ENCODE measurements at places on chromosomes 12 and 14.

DNA sequence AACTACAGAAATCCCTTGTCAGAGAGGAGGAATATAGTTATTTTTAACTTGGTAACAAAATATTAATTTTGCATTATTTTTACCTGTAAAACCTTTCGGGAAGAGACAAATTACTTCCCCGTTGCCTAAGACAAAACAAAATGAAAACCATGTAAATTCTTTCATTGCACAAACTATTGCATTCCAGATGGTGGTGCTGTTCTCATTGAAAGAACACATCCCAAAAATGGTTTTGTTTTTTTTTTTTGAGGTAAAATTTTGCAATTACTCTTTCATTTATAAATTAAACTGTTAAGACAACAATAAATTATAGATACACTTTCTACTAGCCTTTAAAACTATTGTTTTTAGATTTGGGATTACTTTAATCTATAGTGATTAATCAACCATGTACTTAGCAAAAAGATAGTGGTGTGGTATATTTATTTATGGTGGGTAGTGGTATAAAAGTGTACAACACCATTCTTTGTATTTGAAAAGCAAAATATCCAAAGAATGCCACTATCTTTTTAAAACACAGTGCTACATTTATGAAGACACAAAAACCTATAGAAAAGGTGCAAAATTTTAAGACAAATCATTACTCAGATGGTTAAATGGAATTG is 115.5 kb downstream of the SLC38A1 start:
- no peak for DNase-seq

DNA sequence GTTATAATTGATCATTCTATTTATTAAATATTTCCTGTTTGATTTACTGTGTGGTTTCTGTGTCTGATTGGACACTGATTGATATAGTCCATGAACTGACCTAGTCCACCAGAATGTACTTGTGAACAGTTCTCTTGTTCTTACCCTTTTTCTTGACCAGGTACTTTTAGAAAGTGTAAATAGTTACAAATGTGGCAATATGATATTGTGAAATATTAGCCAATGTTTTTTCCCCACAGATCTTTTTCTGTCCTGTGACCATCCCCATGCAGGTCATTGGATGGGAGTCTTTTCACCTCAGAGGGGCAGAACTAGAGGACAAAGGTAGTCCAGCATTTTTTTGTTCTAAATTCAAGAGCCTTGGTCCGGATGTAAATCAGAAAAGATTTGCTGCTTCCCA is 8.3 kb upstream of the CRY1 start:
- no peak for DNase-seq

- DNase-seq, result no peak
These were observed 386 bp downstream of the LIN52 start for GRCh38 chr14:74085047-74085637.

- no peak for DNase-seq
These were observed 112.2 kb upstream of the FKBP4 start for GRCh38 chr12:2682296-2683251.

GRCh38 chr12:48988030-48988649 is 10.0 kb downstream of the WNT1 start:
- DNase-seq, result peak; percentile 52

GRCh38 chr12:126538888-126539287 is 1473.7 kb downstream of the AACS start:
- no peak for DNase-seq

DNA sequence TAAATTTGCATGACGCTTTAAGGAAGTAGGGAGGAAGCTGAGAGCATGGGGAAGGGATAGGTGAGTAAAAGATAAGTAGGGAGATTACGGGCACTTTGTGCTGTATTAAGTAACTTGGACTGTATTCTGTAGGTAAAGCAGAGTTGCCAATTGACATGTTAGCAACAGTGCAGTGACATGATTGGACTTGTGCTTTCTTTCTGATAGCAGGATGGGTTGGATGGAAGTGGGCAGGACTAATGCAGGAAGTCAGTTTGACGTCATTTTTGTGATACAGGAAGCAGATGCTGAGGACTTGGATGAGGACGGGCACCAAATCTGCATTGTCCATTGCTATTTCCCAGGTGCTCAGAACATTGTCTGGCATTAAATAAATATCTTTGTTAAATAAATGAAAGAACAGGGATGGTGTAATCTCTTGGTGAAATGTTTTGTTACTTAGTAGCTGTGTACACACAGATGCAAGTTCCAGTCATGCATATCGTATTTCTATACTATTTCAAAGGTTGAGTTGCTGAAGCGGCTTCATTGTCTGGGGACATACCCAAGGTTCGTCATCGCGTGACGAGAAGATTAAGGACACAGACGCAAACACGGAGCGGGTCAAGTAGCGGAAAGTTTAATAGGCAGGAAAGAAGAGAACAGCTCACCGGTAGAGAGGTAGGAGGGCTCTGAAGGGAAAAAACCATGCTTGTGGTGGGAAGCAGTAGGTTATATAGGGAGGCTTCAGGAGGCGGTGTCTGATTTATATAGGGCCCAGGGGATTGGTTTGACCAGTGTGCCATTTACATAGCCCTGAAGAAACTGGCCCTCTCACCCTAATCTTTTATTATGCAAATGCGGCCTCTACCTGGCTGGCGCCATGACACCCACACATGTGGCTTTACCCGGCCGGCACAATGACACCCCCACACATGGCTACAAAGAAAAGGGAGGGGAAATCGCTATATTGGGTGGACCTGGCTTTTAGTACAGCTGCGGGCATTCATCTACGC is 30.7 kb downstream of the GUCY2C start:
- no peak for DNase-seq

- DNase-seq, result no peak
These were observed 178.8 kb upstream of the FRMD6 start for GRCh38 chr14:51472881-51473280.

GRCh38 chr12:33988913-33989312 is 33.4 kb upstream of the ALG10 start:
- DNase-seq, result no peak

GRCh38 chr14:91220581-91221000 is 23.9 kb downstream of the GPR68 start:
- DNase-seq, result no peak

DNA sequence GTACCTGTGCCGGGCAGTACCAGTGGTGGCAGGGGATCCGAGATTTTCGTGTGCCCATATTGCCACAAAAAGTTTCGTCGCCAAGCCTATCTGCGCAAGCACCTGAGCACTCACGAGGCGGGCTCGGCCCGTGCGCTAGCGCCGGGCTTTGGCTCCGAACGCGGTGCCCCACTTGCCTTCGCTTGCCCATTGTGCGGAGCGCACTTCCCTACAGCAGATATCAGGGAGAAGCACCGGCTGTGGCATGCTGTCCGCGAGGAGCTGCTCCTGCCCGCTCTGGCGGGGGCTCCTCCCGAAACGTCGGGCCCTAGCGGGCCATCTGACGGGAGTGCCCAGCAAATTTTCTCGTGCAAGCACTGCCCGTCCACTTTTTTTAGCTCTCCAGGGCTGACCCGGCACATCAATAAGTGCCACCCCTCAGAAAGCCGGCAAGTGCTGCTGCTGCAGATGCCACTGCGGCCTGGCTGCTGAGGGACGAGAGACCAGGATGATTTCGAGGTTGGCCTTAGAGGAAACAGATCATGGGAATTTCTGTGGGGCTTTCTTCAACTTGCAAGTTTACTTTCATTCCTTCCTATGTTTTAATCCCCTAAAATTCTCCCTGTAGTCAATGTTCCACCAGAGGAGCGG is 1.6 kb downstream of the INSM2 start:
- no peak for DNase-seq

GRCh38 chr12:129538137-129538536 is 365.7 kb downstream of the TMEM132D start:
- no peak for DNase-seq

DNA sequence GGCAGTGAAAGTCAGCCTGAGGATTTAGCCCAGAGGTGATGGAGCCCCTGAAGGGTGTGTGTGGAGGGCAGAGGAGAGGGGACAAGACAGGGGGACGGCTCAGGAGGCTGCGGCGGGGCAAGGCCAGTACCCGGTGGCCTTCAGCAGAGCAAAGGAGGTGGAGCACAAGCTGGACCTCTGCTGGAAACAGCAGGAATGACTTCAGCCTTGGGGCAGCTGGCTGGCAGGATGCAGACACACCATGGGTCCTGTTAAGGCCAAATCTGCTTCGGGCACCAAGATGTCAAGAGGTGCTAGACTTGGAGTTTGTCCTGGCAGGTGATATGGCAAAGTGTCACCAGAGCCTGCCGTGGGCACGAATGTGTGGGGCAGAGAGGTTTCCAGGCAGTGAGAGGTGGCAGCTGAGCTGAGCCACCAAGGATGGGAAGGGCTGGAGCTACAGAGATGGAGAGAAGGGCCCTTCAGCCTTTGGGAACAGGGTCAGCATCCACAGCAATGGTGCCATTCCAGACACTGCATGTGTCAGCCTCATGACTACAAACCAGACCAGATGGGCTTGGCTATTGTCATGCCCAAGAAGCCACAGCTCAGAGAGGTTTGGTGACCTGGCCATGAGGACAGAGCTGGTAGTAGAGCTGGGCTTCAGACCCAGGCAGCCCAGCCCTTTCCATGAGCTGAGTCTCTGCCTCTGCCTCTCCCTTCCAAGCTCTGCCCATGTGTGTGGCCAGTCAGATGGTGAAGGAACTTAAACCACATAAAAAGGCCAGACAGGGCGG is 91.9 kb downstream of the LGMN start:
- no peak for DNase-seq

DNA sequence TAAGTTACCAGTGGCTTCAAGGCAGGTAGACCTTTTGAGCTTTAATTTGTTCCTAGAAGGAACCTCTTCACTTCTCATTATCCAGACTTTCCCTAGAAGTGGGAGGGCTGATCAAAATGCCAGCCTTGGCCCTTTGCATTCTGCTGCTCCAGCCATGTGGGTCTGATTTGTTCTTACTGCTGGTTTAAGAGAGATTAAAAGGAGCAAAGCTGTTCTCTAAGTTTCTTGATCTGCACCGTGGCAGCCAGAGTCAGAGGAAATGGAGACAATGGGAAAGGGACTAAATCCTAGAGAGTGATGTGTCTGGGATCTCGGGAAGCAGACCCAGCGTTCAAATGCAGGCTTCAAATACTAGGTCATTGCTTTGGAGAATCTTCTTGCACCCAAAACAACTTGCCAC is 759.7 kb downstream of the DIO2 start:
- no peak for DNase-seq

- DNase-seq, result no peak
These were observed 391.0 kb upstream of the SYT1 start for GRCh38 chr12:78473561-78473960.

GRCh38 chr12:60231303-60231702 is 635.5 kb downstream of the SLC16A7 start:
- no peak for DNase-seq

GRCh38 chr14:26173581-26174110 is 424.2 kb downstream of the NOVA1 start:
- DNase-seq, result no peak

DNA sequence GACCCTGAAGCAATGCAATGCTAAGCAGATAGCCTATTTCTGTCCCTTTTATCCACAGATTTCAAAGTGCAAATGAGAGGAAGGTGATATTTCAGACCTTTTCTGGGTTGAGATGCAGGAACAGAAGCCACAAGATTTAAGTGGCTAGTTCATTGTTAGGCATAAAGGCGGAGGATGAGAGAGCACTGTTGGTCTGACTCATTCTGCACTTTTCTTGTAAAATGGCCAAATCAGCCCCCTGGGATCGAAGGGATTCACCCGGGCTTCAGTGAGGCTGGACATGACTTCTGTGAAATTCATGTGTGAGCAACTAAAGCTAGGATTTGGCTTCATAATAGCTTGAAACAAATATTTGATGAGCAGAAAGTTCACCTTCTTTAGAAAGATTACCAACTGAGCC is 101.9 kb upstream of the OVCH1 start:
- no peak for DNase-seq

- DNase-seq, result peak; percentile 37
These were observed 31.4 kb upstream of the C12orf76 start for GRCh38 chr12:110079477-110080400.

DNA sequence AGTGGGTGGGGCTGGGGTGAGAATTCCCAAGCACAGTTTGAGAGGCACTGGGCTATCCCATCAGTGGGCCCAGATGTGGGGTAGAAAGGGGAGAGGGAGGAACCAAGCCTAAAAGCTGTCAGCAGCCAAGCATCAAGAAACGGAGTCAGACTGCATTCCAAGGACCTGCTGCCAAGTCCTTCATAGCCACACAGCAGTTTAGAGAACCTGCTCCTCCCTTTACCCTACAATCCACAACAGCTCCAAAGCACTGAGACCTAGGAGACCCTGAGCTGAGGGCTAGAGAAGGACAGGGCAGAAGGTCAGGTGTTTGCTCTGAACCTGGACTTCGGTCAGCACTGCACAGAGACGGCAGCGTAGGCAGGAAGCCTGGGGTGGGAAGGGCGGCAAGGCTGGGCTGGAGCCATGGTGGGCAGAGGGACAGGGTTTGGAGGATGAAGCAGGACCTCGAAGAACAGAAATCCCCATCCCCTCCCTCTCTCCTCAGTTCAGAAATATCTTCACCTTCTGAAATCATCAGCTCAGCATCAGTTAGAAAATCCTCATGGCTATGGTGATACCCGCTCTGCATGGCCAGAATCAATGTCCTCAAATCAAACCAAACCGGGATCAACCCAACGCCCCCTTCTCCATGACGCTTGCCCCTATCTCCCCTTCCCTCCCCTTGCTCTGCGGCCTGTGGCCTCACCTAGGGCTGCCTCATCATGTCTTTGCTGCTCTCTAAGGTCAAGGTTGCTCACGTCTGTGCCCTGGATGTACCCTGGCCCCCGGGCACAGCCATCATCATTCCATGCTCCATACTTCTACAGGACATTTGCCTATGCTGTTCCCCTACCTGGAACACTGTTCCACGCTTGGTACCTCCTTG is 12.9 kb upstream of the SERPINA4 start:
- DNase-seq, result no peak

GRCh38 chr12:91091916-91092715 is 19.2 kb downstream of the LUM start:
- DNase-seq, result no peak

GRCh38 chr14:58987591-58987990 is 200.9 kb upstream of the DAAM1 start:
- DNase-seq, result no peak

GRCh38 chr14:20726531-20726930 is 19.2 kb upstream of the EDDM3A start:
- no peak for DNase-seq

- no peak for DNase-seq
These were observed 68.7 kb downstream of the CCDC88C start for GRCh38 chr14:91348845-91349465.

GRCh38 chr14:105267820-105268548 is 19.7 kb downstream of the BTBD6 start:
- no peak for DNase-seq

- no peak for DNase-seq
These were observed 263.0 kb downstream of the NEDD1 start for GRCh38 chr12:97169889-97170567.

GRCh38 chr12:93860668-93861373 is 183.6 kb downstream of the CRADD start:
- DNase-seq, result no peak

- no peak for DNase-seq
These were observed 270.6 kb downstream of the SLC6A15 start for GRCh38 chr12:84641940-84642545.

- no peak for DNase-seq
These were observed 70.5 kb upstream of the ANO4 start for GRCh38 chr12:100724071-100724470.

GRCh38 chr12:51351913-51352532 is 5.5 kb upstream of the CELA1 start:
- no peak for DNase-seq

All from stimulated activated CD8-positive, alpha-beta memory T cell treated with anti-CD3 and anti-CD28 coated beads, Interleukin-4, amount 100 ng/mL, for 4 hours (primary cell).